ENCODE measurements at places on chromosomes 1 and 21.

DNA sequence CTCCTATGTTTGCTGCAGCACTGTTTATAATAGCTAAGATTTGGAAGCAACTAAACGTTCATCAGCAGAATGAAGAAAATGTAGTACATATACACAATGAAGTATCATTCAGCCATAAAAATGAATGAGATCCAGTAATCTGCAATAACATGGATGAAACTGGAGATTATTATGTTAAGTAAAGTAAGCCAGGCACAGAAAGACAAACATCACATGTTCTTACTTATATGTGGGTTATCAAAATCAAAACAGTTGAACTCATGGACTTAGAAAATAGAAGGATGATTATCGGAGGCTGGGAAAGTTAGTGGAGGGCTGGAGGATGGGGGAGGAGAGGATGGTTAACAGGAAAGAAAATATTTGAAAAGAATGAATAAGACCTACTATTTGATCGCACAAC lies 1017.6 kb downstream of the KCNT2 start:
- no peak for DNase-seq

DNA sequence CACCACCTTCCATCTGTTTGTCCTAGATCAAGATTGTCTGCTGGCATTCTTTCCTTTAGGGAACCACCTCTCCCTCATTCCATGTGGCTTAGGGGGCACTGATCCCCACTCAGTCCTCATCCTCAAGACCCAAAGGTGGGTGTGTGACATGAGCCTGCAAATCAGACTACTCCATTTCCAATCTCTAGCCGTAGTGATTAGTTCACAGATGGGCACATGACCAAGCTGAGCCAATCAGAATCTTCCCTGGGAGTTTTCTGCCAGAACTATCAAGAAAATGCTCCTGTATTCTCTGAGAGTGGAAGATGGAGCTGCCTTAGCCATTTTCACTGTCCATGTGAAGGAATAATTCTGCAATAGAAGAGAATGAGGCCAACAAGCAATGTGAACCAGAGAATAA lies 19.3 kb upstream of the PTPRF start:
- no peak for DNase-seq

GRCh38 chr1:159827102-159827490 lies 423 bp downstream of the SLAMF8 start:
- DNase-seq, result no peak

- DNase-seq, result no peak
Observed at GRCh38 chr1:234372011-234372757, 1.1 kb upstream of the COA6 start.

- no peak for DNase-seq
Observed at GRCh38 chr1:92883297-92883696, 51.5 kb downstream of the RPL5 start.

- no peak for DNase-seq
Observed at GRCh38 chr1:172536256-172536655, 3.3 kb downstream of the SUCO start.

GRCh38 chr1:38941527-38942019 lies at the start of gene RHBDL2:
RHBDL2 (minus strand) TSS chr1:38941830; CDS start chr1:38919212, 22,618 bp downstream.
- DNase-seq, result no peak
